Osteoblast (primary cell): ENCODE measurements at places on chromosomes 12 and 14.
A peak's percentile ranks its signal among the peaks of the same experiment; 100 is the strongest.

GRCh38 chr12:116385486-116386217, 108.2 kb upstream of the MED13L start:
- no peak for DNase-seq

DNA sequence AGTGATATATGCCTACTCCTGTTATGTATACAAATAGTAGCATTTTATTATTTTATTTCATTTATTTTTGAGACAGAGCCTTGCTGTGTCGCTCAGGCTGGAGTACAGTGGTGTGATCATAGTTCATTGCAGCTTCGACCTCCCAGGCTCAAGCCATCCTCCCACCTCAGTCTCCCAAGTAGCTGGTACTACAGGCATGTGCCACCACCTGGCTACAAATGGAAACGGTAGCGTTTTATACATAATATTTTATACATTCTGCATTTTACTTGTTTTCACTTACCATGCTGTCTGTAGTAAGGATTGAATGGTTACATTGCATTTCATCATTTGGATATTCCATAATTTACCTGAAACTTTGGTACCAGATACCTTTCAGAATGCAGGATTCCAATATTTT, 14.1 kb downstream of the C1R start:
- DNase-seq = no peak

GRCh38 chr12:116591855-116592637, 32.9 kb downstream of the MAP1LC3B2 start:
- DNase-seq = no peak

DNA sequence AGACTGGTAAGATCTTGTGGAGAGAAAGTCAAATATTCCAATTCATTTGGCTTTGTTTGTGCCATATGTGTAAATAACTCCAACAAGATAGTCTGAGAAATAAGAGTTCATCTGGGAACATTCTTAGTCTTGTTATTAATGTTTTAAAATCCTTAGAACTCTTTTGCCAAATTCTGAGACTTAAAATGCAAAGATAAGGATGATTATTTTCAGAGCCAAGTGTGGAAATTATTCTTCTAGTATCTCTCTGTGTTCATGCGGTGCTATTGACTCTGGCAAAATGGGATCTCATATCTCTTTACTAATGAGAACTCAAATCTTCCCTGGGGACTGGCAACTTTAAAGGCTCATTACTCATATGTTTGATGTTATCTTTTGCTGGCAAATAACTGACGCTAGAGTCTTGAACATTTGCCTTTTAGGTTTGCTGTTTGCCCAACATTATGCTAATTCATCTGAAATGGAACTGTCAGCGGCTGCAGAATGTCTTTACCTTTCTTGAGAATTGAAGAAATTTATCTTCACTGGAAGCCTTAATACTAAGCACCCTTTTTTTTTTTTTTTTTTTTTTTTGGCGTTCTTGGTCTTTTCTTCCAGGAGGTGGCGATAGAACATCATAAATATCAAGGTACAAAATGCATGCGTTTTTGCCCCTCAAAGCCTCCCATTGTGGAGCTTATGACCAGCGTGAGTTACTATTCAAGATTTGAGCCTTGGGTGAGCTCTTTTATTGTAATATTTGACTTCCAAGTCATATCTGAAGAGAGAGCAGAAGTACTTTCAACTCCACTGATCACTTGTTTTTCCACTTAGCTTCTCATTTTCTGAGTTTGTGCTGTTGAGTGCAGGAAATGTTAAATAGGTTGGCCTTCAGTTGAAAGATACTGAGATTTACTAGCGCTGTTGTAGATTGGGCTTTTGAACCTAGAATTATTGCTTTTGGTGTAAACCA, 86.5 kb downstream of the CAND1 start:
- DNase-seq = no peak

DNA sequence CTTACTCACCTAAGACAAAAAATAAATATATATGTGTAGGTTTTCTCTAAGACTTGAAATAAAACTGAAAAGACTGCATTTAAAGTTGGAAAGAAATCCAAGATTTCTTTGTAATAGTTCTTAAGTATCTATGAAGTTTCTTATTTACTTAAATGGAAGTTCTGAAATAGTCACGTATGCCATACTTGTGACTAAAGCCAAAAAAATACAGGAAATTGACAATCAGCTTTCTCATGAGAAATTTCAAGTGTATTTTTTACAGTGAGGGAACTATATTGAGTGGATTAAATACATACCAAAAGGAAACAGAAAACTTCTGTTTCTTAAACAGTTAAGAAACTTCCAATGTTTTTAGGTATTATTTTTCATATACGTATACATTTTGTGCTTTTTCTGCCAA, 188.1 kb downstream of the DPY19L2 start:
- DNase-seq = no peak

GRCh38 chr12:53336181-53336681, at the start of gene SP7:
SP7 (minus strand) TSS chr12:53336354; CDS start chr12:53335646, 708 bp downstream.
- peak; percentile 93 for DNase-seq
